ENCODE measurements at places on chromosomes 1 and 21. TPM values are rescaled to one million over a fixed set of nuclear protein-coding genes. Genes with fewer than 3 reads are reported as not detected.

Gene ZBTB8A
- total RNA-seq: 0.20 TPM

Gene ARHGEF16
- total RNA-seq: not detected

Gene CD34
- 0.05 TPM for total RNA-seq

Gene TRABD2B
- not detected for total RNA-seq

Gene LCA5L
- not detected for total RNA-seq

Gene FHAD1
- total RNA-seq: not detected

GRCh38 chr1:153626904-153627714, at the start of gene S100A13:
Gene S100A13, minus strand, starts transcription at chr1:153627505. Its CDS starts 1,033 bp downstream, at chr1:153626472.
- H3K4me1 ChIP-seq: peaks cover 8% of the 10 kb centered on the region
- H3K27ac ChIP-seq: no peak within 1 kb of the TSS
- DNase-seq: no peak
- no peaks in the 10 kb centered on the region for H3K27me3 ChIP-seq

GRCh38 chr1:70034403-70034802, 171.0 kb downstream of the LRRC40 start:
- no peak for DNase-seq
- H3K27ac ChIP-seq: no peak overlapping the region
- H3K4me3 ChIP-seq: no peak overlapping the region

DNA sequence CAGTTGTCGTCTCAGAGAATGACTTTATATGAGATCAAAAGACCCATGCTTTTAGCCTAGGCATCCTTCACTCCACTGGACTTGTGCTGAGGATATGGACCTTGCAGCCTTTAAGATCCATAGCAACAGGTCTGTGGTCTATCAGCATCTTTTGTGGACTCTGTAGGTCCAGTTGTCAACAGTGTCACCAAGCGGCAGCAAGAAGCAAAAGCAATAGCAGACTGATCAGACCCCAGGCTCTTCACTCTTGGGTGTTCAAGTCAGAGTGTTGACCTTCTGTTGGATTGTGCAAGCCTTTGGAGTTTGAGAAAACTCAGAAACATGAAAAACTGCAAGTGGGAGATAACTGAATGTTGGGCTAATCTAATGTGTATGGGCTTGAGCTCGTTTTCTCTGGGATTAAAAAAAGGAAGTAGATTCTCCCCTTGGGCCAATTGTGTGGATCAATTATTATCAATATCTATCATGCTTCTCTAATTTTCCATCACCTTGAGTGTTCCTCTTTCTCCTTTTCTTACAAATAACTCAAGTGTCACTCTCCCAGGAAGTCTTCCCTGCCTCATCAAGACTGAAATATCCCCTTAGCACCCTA, 144.2 kb downstream of the LYPLAL1 start:
- H3K4me1 ChIP-seq: no peaks in the 10 kb centered on the region
- no peak overlapping the region for H3K4me3 ChIP-seq

GRCh38 chr1:153072806-153073726, 1.7 kb upstream of the SPRR2B start:
- no peaks in the 10 kb centered on the region for H3K4me1 ChIP-seq
- no peak overlapping the region for H3K27ac ChIP-seq
- no peak overlapping the region for H3K4me3 ChIP-seq
- H3K36me3 ChIP-seq: no peaks in the 10 kb centered on the region

DNA sequence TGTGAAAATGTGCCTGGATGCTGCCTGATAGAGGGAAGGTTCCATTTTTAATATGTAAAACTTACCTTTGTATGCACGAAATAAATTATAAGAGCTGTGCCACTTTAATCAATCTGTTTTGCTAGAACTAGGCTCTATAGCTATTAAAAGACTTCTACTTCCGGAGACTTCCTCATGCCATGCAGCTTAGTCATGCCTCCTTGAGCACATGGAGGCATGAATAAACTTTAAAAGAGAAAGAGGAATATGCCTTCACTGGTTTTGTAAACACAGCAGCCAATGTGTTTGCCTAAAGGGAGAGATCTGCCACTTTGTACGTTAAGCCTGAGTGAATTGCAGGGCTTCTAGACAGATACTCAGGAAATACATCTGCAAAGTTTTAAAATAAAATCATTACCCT, 604.6 kb downstream of the LRRIQ3 start:
- DNase-seq: no peak
- H3K4me3 ChIP-seq: no peak overlapping the region
- H3K4me1 ChIP-seq: no peaks in the 10 kb centered on the region
- no peak overlapping the region for H3K27ac ChIP-seq
- H3K36me3 ChIP-seq: no peaks in the 10 kb centered on the region

Measured in activated CD4-positive, alpha-beta memory T cell treated with anti-CD3 and anti-CD28 coated beads, Interleukin-2, amount 10 ng/mL, durations not matched to agents 7 days and 5 days (primary cell).